ENCODE measurements at places on chromosomes 5 and 9.
A peak's percentile ranks its signal among the peaks of the same experiment; 100 is the strongest.

- no peak for DNase-seq
These were observed 39.4 kb upstream of the TCF7 start for GRCh38 chr5:134075102-134075501.

DNA sequence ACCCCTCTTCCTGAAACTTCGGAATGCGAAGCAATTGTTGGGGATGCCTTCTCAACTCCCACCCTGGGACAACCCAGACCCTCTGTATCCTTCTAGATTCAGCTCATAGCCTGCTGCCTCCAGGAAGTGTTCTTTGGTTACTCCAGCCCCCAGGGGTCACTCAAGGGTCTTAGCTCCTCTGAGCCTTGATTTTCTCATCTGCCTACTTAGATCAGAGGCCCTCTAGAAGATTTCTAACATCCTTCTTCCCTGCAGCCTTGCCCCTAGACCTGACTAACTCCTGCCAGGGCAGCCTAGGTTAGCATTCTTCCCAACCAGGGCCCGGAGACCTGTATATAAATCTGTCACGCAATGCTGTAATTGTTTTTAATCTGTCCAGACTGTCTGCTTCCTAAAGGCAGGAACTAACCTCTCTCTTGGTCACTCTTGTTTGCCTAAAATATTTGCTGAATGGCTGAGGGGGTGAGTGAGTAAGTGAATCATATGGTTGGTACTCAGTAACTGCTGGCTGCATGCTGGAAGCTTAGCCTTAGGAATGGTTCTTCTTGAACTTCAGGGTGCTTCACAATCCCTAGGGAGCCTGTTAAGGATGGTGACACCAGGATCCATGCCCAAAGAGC lies 8.2 kb downstream of the GALNT10 start:
- DNase-seq = no peak

- no peak for DNase-seq
These were observed 499.1 kb downstream of the DMAC1 start for GRCh38 chr9:7300484-7300883.

DNA sequence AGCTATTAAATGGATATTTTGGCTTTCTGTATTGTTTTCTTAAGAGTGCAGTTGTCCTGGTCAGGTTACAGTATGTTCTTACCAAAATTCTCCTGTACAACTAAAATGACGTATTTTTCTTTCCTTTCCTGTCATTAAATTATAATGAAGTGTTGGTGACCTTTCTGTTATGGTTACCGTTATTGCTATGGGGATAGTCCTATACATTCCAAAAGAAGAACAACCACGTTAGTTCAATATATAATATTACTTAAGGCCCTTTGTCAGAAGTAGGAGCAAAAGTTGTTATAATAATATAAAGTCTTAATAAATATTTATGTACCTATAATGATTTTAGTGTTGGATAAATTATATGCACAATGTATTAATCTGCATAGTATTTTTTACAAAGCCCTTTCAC lies 82.4 kb upstream of the NREP start:
- DNase-seq = no peak

DNA sequence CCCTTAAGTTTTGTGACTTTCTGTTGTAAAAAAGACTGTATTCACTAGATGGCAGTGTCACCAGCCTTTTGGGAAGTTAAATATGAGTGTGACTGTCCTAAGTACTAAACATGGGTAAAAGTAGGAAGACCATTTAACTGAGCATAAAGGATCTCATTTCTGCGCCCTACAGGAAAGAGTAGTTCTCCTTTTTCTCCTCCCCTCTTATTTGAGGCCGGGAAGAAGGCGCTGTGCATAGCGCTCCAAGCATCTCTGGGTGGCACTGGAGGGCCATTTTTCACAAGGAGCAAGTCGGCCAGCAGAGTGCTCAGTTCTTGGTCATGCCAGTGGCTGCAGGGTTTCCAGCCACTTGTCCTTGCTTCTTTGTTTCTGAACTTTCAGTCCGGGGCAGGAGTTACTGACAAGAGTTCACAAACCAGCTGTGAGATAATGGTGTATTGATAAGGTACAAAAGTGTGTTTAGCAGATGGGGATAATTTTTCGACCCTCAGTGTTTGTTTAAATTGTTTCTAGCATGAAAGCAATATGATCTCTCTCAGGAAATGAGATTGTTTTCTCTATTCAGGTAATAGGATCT lies 227.6 kb upstream of the DMRT1 start:
- peak; percentile 12 for DNase-seq

DNA sequence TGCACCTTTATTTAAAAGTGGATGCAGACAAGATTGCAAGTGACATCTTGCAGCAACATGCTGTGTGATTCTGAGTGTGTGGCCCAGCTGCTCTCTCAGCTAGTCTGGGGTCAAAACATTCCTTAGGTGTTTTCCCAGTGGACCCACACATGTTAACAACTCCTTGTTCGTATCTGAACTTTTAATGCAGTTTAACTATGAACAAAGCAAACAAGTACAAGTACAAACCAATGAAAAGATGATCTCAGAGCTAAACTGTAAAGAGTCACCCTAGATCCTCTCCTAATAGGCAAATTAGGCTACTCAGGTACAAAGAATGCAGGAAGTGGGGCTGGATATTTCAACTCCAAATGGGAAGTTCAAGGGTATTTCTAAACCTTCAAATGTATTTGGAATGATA lies 108.4 kb downstream of the ENTREP1 start:
- DNase-seq = no peak

DNA sequence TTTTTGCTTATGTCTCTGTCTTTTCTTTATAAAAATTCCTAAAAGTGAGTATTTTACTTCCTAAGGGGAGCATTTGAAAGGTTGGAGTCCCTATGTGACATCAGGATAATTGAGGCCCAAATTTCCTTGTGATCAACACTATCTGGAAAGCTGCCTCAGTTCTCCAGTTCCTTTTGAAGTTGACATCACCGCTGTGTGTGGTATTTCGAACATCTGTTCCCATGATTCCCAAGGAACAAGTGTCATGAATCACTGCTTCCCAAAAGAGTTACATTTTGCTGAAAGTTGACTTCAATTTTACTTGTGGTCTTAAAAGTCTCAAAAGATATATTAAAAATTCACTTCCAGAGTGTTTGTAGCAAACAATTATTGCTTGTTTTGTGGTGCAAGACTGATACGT lies 452.1 kb upstream of the RGMB start:
- no peak for DNase-seq

GRCh38 chr5:124707520-124707919 lies 38.9 kb downstream of the ZNF608 start:
- DNase-seq = no peak

- DNase-seq = no peak
These were observed 208.3 kb upstream of the MAP3K1 start for GRCh38 chr5:56607074-56607473.

GRCh38 chr5:115559524-115559923 lies 14.9 kb upstream of the FEM1C start:
- DNase-seq = no peak

DNA sequence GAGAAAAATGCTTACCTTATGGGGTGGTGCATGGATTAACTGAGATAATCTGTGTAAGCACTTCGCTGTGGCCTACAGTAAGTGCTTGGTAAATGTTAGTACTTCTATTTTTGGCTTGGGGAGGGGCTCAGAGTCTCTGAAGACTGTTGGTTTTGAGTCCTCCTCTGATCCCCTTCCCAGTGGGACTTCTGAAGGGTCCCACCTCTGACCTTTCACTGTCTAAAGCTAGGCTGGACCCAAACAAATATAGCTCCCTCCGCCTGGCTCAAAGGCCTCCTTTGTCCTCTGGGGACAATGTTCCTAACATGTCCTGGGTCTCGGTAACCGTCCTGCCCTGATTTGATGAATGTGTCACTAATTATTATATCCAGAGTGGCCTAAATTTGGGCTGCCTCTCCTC lies 34.8 kb downstream of the CAMK2A start:
- no peak for DNase-seq

DNA sequence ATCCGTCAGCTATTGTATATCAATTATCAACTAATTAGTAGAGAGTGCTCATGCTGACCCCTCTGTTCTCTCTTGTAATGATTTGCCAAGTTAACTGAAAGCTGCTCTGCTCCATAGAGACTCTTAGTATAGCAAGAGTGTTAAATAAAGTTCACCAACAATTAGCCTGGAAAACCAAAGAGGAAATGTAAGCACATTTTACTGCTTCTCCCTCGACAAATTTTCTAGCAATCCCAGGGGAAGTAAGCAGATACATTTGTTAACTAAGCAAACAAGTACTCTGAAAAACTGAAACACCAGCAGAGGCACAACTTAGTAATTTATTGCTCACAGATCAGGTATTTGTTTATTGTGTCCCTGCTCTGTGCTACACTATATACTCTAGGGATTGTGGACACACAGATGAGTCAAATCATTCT lies 162.2 kb downstream of the GLIS3 start:
- no peak for DNase-seq

DNA sequence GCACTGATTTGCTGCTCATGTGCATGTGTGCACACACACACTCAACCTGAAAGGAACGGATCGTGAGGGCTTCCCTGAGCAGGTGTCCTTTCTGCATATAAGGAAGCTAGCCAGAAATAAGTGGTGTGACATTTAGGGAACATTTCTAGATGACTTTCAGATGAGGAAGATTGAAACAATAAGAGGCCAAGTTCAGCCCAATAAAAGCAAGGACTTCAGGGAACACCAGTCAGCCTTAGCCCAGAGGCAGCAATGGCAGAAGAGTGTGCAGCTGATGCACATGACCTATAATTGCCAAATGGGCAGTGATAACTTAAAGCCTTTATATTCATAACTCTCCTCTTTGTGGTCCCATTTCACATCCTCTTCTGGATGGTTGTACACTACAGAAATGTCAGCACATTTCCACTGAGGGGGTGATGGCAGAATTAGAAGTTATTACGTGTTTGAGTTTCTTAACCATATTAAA lies 255.5 kb downstream of the TRIM32 start:
- DNase-seq = no peak

GRCh38 chr5:162187371-162187770 lies 119.8 kb downstream of the GABRG2 start:
- no peak for DNase-seq

DNA sequence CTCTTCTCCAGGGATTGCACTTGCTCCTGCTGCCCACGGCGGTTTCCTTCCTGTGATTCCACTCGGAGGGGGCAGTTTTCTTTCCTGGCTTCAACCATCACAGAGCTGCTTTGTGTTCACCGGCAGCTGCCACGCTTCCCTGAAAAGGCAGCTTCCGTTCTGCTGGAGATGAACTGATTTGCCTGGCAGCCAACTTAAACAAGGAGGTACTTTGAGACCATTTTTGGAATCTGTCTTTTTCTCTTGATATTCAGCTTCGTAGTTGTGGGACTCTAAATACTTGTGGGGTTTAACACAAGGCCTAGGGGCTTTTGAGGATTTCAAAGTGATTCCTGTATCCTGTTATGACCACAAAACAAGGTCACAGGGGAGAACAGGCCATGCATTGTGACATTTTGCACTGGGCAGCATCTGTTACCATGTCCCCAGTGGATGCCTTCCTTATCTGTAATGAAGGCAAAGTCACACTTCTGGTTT lies 192.0 kb downstream of the MTRR start:
- no peak for DNase-seq

DNA sequence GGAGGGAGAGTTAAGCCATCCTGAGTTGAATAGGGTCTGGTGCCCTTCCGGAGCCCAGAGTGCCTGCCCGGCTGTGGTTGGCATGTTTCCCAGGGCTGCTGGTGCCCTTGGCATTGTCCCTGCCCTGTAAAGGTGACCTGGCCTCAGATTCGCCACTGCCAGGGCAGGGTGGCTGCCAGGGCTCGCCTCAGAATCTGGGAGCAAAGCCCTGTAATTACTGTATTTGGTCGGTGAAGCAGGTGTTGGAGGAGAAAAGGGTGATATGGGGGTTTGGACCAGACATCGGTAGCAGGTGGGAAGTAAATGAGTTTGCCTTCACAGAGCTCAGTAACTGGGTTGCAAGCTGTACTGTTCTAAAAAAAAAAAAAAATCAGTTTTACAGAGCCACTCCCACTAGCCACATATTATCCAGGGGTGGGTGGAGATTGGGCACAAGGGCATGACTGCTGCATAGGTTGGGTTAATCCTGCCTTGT lies 47.6 kb downstream of the RGS3 start:
- no peak for DNase-seq

- DNase-seq = no peak
These were observed 83.7 kb downstream of the PDE6A start for GRCh38 chr5:149860801-149861322.

- no peak for DNase-seq
These were observed 10.7 kb downstream of the PRUNE2 start for GRCh38 chr9:76895186-76895585.

DNA sequence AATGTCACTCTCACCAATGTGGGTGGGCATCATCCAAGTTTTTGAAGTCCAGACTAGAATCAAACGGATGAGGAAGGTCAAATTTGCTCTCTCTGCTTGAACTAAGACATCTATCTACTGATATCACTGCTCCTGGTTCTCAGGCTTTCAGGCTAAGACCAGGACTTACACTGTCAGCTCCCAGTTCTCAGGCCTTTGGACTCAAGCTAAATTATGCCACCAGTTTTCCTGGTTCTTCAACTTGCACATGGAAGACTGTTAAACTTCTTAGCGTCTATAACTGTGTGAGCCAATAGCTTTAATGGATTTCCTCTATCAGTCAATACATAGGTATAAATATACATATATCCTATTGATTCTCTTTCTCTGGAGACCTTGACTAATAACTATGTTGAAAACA lies 35.3 kb downstream of the LYRM7 start:
- no peak for DNase-seq

DNA sequence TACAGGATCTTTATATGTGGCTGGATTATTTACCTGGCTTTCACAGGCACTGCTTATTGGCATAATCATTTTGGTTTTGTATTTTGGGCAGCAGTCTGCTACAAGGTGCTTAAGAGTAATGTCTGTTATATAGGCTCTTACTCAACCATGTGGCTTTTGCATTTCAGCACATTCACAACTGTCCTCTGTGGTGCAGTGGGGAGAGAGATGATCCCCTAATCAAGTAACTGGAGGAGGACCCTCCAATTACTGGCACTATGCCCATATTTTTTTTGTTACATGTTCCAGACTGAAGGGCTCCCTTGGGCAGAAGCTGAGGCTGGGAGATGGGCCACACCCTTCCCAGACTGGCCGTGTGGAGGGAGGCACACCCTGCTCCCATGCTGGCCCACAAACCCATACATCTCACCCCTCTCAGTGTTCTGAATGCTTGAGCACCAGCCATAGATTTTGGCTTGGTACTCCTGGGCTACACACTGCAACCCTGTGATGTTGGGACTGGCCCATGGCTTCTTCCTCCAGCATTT lies 173.5 kb downstream of the FAM174A start:
- no peak for DNase-seq

GRCh38 chr9:88992556-88992955 lies 1.3 kb downstream of the S1PR3 start:
- DNase-seq = no peak

Data from NCI-H446 treated with DMSO at 0.1 percent for 48 hours (cell line).